Airway epithelial cell (primary cell): ENCODE measurements at places on chromosomes 11 and 22. TPM values are rescaled to one million over a fixed set of nuclear protein-coding genes. Genes with fewer than 3 reads are reported as not detected.

Gene FOLR1
- total RNA-seq = 0.63 TPM in 1 of 2 replicates, not detected in the other

Gene TSPAN32
- total RNA-seq = not detected in 2 replicates

Gene MMP13
- 1.2 and 2.3 TPM in 2 replicates for total RNA-seq

Gene SH3BP1
- 83.4 and 89.9 TPM in 2 replicates for total RNA-seq

Gene SHANK2
- total RNA-seq = 8.6 and 8.9 TPM in 2 replicates

Gene NCAM1
- total RNA-seq = not detected in 2 replicates

Gene CRYAB
- 4.2 and 16.6 TPM in 2 replicates for total RNA-seq

Gene CECR2
- 0.07 TPM in 1 of 2 replicates, not detected in the other for total RNA-seq

Gene BARX2
- 25.7 and 30.1 TPM in 2 replicates for total RNA-seq

Gene SYT13
- total RNA-seq = not detected in 2 replicates

Gene SMIM35
- total RNA-seq = not detected in 2 replicates

Gene OR5M10
- not detected in 2 replicates for total RNA-seq

Gene GLB1L3
- total RNA-seq = 0.19 and 0.42 TPM in 2 replicates

Gene CSRP3
- total RNA-seq = not detected in 2 replicates

Gene HBB
- not detected in 2 replicates for total RNA-seq

Gene B3GAT1
- not detected in 2 replicates for total RNA-seq

Gene ACRV1
- total RNA-seq = not detected in 2 replicates

Gene NLRP6
- total RNA-seq = not detected in 2 replicates

Gene HTR3B
- not detected in 2 replicates for total RNA-seq

Gene LAMTOR1
- total RNA-seq = 139 and 169 TPM in 2 replicates

Gene ISX
- total RNA-seq = not detected in 2 replicates

Gene ST3GAL4
- total RNA-seq = 18.4 and 21.8 TPM in 2 replicates

Gene MS4A1
- not detected in 2 replicates for total RNA-seq

Gene POU2AF2
- not detected in 2 replicates for total RNA-seq

Gene ALDH3B1
- total RNA-seq = 2.1 and 3.1 TPM in 2 replicates

Gene MS4A4E
- not detected in 2 replicates for total RNA-seq

Gene SYT9
- total RNA-seq = 0.07 TPM in 1 of 2 replicates, not detected in the other

Gene RTN4R
- 7.0 and 12.4 TPM in 2 replicates for total RNA-seq

Gene CRYBB1
- total RNA-seq = not detected in 2 replicates

Gene CLDN5
- total RNA-seq = 0.14 and 0.37 TPM in 2 replicates

Gene RIMBP3B
- total RNA-seq = 0.14 TPM in 2 replicates

Gene GGTLC2
- total RNA-seq = not detected in 2 replicates

Gene TUBA8
- total RNA-seq = 1.0 TPM in 1 of 2 replicates, not detected in the other

Gene OR10A2
- total RNA-seq = not detected in 2 replicates

Gene MIOX
- not detected in 2 replicates for total RNA-seq

Gene CST6
- total RNA-seq = 8.9 and 9.3 TPM in 2 replicates

Gene OR4A16
- not detected in 2 replicates for total RNA-seq

Gene IGSF9B
- 0.92 and 1.1 TPM in 2 replicates for total RNA-seq

Gene OR8H1
- total RNA-seq = not detected in 2 replicates

Gene GUCY1A2
- total RNA-seq = under 0.01 TPM in 1 of 2 replicates, not detected in the other

Gene NAA40
- total RNA-seq = 10.6 and 14.4 TPM in 2 replicates

Gene GDPD4
- not detected in 2 replicates for total RNA-seq

Gene APOA5
- total RNA-seq = not detected in 2 replicates

Gene GRIK4
- total RNA-seq = not detected in 2 replicates

Gene ADAMTS15
- total RNA-seq = 7.7 and 8.0 TPM in 2 replicates

Gene GAL
- 7.4 and 8.5 TPM in 2 replicates for total RNA-seq
